ENCODE measurements at places on chromosomes 5 and 9. TPM values are rescaled to one million over a fixed set of nuclear protein-coding genes. Genes with fewer than 3 reads are reported as not detected.

DNA sequence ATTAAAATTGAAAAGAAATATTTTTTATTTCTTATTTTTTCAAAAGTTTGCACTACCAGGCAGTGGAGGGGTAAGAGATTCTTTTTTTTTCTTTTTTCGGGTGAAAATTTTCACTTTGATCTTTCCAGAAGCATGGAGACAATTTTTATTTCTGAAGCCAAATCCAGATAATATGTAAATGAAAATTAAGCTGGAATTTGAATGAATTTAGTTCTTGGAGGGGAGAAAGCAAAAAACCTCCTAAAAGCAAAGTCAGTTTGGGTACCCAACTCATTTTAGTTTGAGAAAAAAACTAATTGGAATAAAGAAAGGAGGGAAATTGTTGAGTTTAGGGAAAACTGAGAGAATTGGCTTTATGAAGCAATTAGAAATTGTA lies 872 bp downstream of the ZNF618 start:
- H3K27ac ChIP-seq = no peak overlapping the region
- H3K27me3 ChIP-seq = peaks cover 4% of the 10 kb centered on the region

HNRNPA0 gene
- 44.4 TPM for total RNA-seq

PCDHGB3 gene
- total RNA-seq = 0.23 TPM

PKD2L2 gene
- total RNA-seq = not detected

- H3K4me1 ChIP-seq = no peaks in the 10 kb centered on the region
- no peaks in the 10 kb centered on the region for H3K36me3 ChIP-seq
- H3K27me3 ChIP-seq = no peaks in the 10 kb centered on the region
- H3K4me3 ChIP-seq = no peak overlapping the region
- no peak for DNase-seq
- H3K27ac ChIP-seq = no peak overlapping the region
These were observed 547.9 kb downstream of the DTWD2 start for GRCh38 chr5:118440496-118440895.

- H3K36me3 ChIP-seq = no peaks in the 10 kb centered on the region
- H3K27ac ChIP-seq = no peak overlapping the region
- no peak overlapping the region for H3K4me3 ChIP-seq
- H3K27me3 ChIP-seq = no peaks in the 10 kb centered on the region
- DNase-seq = no peak
- H3K4me1 ChIP-seq = peaks cover 6% of the 10 kb centered on the region
These were observed 28.8 kb upstream of the PANK3 start for GRCh38 chr5:168607946-168608345.

KIF4B gene
- total RNA-seq = 0.05 TPM

DNA sequence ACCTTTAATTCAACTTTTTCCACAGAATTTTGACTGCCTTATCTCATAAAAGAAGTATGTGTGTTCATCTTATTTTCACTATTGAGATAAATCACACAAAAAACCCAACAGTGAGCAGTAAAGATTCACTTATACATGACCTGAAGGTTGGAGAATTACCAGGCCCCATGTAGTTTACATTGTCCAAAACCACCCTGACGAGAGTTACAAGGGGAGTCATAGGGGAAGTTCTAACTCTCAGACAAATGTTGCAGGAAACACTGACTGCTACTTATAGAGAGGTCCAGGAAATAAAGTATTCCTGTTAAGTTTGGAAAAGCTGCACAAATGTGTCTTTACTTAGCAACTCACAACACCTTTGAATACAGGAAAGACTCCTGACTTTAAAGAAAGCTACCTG lies 14.1 kb downstream of the SPATA9 start:
- H3K27ac ChIP-seq = no peak overlapping the region
- H3K27me3 ChIP-seq = no peaks in the 10 kb centered on the region
- H3K36me3 ChIP-seq = no peaks in the 10 kb centered on the region

- DNase-seq = no peak
- no peak overlapping the region for H3K27ac ChIP-seq
- no peaks in the 10 kb centered on the region for H3K27me3 ChIP-seq
- H3K36me3 ChIP-seq = no peaks in the 10 kb centered on the region
- H3K4me1 ChIP-seq = no peaks in the 10 kb centered on the region
- no peak overlapping the region for H3K4me3 ChIP-seq
These were observed 314.1 kb upstream of the ATP10B start for GRCh38 chr5:161165998-161166660.

- H3K4me1 ChIP-seq = no peaks in the 10 kb centered on the region
- no peak for DNase-seq
- no peaks in the 10 kb centered on the region for H3K36me3 ChIP-seq
- H3K27me3 ChIP-seq = no peaks in the 10 kb centered on the region
- no peak overlapping the region for H3K4me3 ChIP-seq
These were observed 56.9 kb upstream of the CAST start for GRCh38 chr5:96605144-96605837.

CATSPER3 gene
- 0.18 TPM for total RNA-seq

- no peak for DNase-seq
- no peak overlapping the region for H3K4me3 ChIP-seq
- no peak overlapping the region for H3K27ac ChIP-seq
- no peaks in the 10 kb centered on the region for H3K36me3 ChIP-seq
- no peaks in the 10 kb centered on the region for H3K4me1 ChIP-seq
- no peaks in the 10 kb centered on the region for H3K27me3 ChIP-seq
These were observed 10.5 kb downstream of the ZDHHC12 start for GRCh38 chr9:128713411-128713780.

DNA sequence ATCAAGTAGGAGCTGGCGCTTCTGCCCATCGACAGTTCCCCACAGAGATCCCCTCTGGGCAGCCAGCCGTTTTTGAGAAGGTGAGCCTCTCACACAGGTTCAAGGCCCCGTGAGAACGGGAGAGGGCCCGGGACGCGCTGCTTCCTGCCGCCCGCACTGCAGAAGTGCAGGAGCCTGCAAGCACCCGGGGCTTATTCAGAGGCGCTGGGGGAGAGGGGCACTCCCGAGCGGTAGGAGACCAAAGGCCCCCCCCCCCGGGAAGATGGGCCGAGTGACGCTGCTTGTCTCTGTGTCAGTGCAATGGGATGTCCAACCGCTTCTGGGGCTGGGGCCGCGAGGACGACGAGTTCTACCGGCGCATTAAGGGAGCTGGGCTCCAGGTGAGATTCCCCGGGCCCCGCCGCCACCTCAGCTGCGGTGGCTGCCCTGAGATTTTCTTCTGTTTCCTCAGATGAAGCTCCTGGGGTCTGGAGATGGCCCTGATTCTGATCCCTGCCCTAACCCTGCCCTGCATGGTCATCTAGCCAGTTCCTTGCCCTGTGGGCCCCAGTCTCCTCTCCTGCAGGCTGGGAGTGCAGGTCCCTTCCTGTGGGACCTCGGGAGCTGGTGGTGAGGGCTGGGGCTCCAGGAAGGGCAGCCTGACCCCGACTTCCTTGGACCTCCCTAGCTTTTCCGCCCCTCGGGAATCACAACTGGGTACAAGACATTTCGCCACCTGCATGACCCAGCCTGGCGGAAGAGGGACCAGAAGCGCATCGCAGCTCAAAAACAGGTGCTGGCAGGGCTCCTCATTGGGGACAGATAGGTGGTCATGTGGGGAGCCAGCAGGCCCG lies 8.5 kb downstream of the B4GALT7 start:
- H3K36me3 ChIP-seq = no peaks in the 10 kb centered on the region
- no peak overlapping the region for H3K27ac ChIP-seq
- H3K27me3 ChIP-seq = no peaks in the 10 kb centered on the region
- no peak for DNase-seq

DNA sequence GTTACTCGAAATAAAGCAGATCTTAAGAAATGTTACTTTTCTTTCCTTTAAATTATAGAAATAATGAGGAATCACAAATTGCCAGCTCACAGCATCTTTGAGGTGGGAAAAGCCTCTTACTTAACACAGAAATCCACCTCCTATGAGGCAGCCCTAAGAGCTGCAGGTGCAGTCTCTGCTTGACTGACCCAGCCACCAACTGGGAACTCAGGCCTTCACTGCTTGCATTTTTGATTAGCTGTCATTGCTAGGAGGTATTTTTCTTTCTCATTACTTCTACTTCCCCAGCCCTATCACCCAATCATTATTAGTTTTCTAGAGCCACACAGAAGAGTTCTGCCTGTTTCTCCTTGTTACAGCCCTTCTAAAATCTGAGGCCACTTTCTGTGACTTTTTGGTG lies 416.5 kb upstream of the KLF4 start:
- no peaks in the 10 kb centered on the region for H3K36me3 ChIP-seq
- no peaks in the 10 kb centered on the region for H3K4me1 ChIP-seq
- no peak overlapping the region for H3K27ac ChIP-seq
- no peaks in the 10 kb centered on the region for H3K27me3 ChIP-seq
- no peak for DNase-seq

SUSD3 gene
- 39.8 TPM for total RNA-seq

DNA sequence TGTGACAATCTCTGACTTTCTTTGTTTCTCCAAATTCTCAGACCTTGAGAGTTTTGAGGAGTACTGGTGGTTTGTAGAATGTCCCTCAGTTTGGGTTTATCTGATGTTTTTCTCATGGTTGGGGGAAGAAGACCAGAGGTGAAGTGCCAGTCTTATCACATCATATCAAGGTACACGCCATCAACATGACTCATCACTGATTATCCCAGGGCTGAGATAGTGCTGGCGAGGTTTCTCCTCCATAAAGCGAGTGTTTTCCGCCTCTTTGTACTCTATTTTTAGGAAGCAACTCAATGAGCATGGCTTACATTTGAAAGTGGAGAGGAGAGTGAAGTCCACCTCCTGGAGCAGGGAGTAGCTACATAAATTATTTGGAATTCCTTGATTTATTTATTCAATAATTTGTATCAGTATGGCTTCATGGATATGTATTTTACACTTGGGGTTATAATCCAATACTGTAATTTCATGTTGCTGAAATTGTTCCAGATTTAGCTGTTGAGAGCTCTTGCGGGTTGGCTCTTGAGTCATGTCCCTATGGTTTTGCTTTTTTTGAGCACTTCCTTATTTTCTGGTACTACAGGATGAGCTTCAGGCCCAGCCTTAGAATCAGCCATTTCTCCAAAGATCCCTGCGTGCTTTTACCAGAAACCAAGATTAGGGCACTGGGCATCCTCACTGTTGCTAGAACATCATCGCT lies 23.9 kb downstream of the DCANP1 start:
- no peaks in the 10 kb centered on the region for H3K4me1 ChIP-seq
- no peak overlapping the region for H3K4me3 ChIP-seq
- H3K27ac ChIP-seq = no peak overlapping the region

ZNF879 gene
- total RNA-seq = not detected

- peak overlapping the region; percentile 88 for H3K27ac ChIP-seq
- peaks cover 3% of the 10 kb centered on the region for H3K36me3 ChIP-seq
- H3K4me3 ChIP-seq = peak overlapping the region; percentile 48
- H3K4me1 ChIP-seq = peaks cover 73% of the 10 kb centered on the region
- DNase-seq = no peak
These were observed 72.3 kb downstream of the RAPGEF1 start for GRCh38 chr9:131667576-131667975.

DMRTA1 gene
- not detected for total RNA-seq

GRCh38 chr9:5750569-5750968 lies 82.3 kb downstream of the ERMP1 start:
- no peak for DNase-seq
- no peak overlapping the region for H3K27ac ChIP-seq
- H3K4me3 ChIP-seq = no peak overlapping the region
- H3K4me1 ChIP-seq = no peaks in the 10 kb centered on the region
- H3K27me3 ChIP-seq = no peaks in the 10 kb centered on the region
- peaks cover 41% of the 10 kb centered on the region for H3K36me3 ChIP-seq

- no peak for DNase-seq
- H3K36me3 ChIP-seq = no peaks in the 10 kb centered on the region
- no peak overlapping the region for H3K27ac ChIP-seq
These were observed 446.5 kb downstream of the GABRG2 start for GRCh38 chr5:162514116-162514515.

DNA sequence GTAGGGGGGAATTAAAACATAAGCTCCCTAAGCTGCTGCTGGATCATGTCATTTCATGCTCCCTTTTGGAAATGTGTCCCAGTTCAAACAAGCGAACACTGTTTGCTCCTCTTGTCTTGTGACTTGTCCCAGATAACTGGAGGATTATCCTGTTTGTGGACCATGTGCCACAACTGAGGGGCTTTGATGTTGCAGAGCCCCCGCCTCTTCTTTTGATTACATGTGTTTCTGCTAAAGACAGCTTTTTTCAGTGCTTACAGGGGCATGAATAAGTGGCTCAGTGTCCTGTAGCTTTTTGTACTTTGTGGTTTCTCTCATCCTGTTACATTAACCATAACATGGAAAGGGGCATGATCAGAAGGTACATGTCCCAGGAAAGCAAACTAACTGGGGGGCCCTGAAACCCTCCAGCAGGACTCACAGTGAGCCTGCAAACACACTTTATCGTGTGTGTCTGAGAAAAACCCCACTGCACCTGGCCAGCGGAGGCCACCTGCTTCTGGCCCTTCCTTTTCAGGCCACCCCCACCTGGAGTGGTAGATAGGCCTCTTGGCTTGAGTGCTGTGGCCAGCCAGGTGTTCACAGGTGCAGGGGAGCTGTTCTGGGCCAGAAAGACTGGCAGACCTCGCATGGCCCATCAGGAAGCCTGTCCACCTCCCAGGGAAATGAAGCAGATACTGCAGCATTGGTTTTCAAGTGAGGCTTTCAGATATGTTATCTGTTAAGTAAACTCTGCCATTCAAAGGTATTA lies 285.6 kb downstream of the FANCC start:
- no peak for DNase-seq
- no peaks in the 10 kb centered on the region for H3K27me3 ChIP-seq
- H3K27ac ChIP-seq = no peak overlapping the region
- no peaks in the 10 kb centered on the region for H3K4me1 ChIP-seq
- H3K36me3 ChIP-seq = peaks cover 4% of the 10 kb centered on the region

DNA sequence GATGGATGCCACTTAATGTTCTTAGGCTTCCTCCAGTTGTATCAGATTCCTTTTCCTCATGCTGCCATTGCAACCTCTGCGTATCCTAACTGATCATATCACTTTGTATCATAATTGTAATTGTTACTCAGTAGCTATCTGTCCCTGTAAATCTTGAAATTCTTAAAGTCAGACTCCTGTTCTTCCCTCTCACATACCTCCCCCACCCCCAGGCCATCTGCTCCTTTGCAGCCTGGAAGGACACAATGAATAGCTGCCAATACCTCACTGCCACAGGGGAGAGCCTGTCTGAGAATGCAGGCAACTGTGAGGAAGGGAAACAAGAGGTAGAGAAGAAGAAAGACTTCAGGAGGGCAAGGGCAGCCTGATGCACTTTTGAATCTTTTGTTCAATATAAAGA lies 228.5 kb downstream of the ENC1 start:
- DNase-seq = no peak
- H3K4me1 ChIP-seq = no peaks in the 10 kb centered on the region
- H3K27me3 ChIP-seq = no peaks in the 10 kb centered on the region
- no peaks in the 10 kb centered on the region for H3K36me3 ChIP-seq
- no peak overlapping the region for H3K4me3 ChIP-seq
- no peak overlapping the region for H3K27ac ChIP-seq

PAXX gene
- total RNA-seq = 49.3 TPM

FAM221B gene
- total RNA-seq = not detected

CCDC171 gene
- 2.1 TPM for total RNA-seq

DNA sequence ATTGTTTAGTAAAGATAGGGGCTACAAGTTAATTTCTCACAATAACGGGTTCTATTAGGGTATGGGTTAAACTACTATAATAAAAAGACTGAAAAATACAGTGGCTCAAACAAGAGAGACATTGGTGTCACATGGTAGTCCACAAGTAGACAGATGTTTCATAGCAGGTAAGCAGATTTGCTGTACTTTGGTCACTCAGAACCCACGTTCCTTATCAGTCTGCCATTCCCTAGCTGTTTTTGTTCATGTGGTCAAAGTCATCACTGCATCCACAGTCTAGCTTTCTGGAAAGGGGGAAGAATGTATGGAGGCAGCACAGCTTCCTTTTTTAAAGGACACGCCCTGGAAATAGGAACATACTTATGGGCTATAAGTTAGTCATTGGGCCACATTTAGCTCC lies 73.0 kb downstream of the SLC12A2 start:
- H3K4me3 ChIP-seq = no peak overlapping the region
- DNase-seq = no peak
- no peaks in the 10 kb centered on the region for H3K36me3 ChIP-seq
- no peak overlapping the region for H3K27ac ChIP-seq
- no peaks in the 10 kb centered on the region for H3K27me3 ChIP-seq

Data from GM12878 (cell line).